ENCODE measurements at places on chromosomes 13 and 19. TPM values are rescaled to one million over a fixed set of nuclear protein-coding genes. Genes with fewer than 3 reads are reported as not detected.
A peak's percentile ranks its signal among the peaks of the same experiment; 100 is the strongest.

- no peak for DNase-seq
These were observed 247.3 kb downstream of the MTUS2 start for GRCh38 chr13:29067306-29067945.

DNA sequence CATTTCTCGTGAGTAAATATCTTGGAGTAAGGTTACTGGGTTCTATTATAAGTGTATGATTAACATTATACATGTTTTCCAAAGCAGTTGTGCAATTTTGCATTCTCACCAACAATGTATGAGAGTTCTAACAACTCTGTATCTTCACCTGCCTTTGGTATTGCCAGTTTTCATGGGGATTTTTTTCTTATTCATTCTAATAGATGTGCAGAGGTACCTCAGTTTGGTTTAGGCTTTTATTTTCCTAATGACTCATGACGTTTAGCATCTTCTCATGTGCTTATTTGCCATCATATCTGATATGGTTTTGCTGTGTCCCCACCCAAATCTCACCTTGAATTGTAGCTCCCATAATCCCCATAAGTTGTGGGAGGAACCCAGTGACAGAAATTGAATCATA lies 7.7 kb upstream of the NUDT15 start:
- DNase-seq, result no peak

GRCh38 chr19:33687481-33688170 lies 65.9 kb downstream of the CHST8 start:
- no peak for DNase-seq

GRCh38 chr13:28575200-28575599 lies 80.3 kb upstream of the FLT1 start:
- DNase-seq, result no peak

- no peak for DNase-seq
These were observed 4.6 kb downstream of the ZNF444 start for GRCh38 chr19:56145698-56146097.

DNA sequence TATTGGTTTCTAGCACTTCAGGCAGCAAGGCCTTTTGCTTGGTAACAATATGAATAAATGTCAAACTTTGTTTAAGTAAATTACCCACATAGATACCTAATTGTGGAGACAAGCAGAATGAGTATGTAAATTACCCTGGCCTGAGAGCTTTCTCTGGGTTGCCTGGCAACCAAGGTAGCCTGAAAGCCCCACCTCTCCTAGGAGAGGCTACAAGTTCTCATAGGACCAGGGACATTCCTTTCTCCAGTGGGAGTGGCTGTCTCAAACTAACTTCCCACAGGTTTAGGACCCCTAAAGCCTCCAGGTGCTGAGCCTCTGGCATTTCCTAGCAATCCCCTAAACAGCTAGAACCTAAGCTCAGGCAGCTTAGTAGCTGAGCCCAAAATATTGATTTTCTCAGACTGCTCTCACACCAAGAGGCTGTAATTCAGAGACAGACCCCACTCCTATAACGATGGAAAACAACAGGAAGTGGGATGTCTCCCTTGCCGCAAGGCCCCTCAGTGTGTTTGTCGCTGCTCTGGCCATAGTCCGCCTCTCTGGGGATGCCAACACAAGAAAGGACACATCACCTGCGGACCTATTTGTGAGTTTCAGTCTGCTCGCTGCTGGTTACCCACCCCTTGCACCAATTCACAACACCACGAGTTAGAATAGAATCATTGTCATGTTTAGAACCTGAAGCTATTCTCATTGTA lies 207.3 kb downstream of the DLEU7 start:
- no peak for DNase-seq

- DNase-seq, result peak; percentile 6
These were observed 18.1 kb downstream of the CDADC1 start for GRCh38 chr13:49265822-49266221.

GRCh38 chr13:33280923-33281322 lies 4.6 kb downstream of the STARD13 start:
- peak; percentile 43 for DNase-seq

DNA sequence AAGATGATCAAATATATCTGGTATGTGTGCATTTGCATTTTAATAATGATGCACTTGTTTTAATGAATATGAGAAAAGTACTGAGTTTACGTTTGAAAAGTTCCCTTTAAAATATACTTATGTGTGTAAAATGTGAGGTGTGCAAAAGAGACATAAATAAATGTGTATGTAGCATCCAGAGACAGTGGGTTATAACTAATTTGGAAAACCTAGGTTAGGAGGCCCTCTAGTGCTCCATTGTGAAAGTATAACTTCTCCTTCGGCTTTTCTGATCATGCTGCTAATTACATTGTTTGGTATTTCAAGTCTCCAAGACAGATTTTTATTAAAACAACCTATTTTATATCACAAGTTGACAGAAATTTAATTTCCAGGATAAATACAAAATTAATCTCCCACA lies 30.1 kb downstream of the SCEL start:
- DNase-seq, result peak; percentile 65

DNA sequence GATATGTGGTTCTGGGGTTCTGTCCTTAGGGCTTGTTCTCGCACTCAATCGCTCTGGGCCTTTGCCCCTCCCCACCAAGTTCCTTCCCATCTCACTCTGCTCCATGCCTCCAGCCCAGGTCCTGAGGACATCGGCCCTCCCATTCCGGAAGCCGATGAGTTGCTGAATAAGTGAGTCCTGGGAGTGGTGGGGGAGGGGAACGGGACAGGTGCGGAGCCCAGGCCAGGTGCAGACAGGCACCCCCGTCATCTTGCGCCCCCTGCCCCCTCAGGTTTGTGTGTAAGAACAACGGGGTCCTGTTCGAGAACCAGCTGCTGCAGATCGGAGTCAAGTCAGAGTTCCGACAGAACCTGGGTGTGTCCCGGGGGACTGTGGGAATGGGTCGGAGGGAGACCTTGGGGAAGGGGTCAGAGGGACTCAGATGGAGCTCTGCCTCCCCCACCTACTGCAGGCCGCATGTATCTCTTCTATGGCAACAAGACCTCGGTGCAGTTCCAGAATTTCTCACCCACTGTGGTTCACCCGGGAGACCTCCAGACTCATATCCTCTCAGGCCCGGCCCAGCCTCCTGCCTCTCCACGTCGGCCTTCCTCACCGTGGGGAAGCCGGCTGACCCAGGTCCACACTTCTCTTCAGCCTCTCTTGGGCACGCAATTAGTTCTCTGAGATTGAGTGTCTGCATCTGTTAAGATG lies 10.1 kb downstream of the FUZ start:
- no peak for DNase-seq

- DNase-seq, result no peak
These were observed 7.9 kb upstream of the RASA3 start for GRCh38 chr13:114140131-114140905.

ACER1 gene
- total RNA-seq, result 0.22 TPM

TMC4 gene
- total RNA-seq, result not detected

SPINT2 gene
- total RNA-seq, result 9.5 TPM

KLK6 gene
- not detected for total RNA-seq

TEX29 gene
- not detected for total RNA-seq

ZNF296 gene
- not detected for total RNA-seq

CNN1 gene
- 44.5 TPM for total RNA-seq

CEACAM8 gene
- not detected for total RNA-seq

NLRP7 gene
- not detected for total RNA-seq

CELF5 gene
- total RNA-seq, result not detected

HCN2 gene
- total RNA-seq, result 1.8 TPM
